B cell (primary cell): ENCODE measurements at places on chromosomes 4 and X. TPM values are rescaled to one million over a fixed set of nuclear protein-coding genes. Genes with fewer than 3 reads are reported as not detected.

DNA sequence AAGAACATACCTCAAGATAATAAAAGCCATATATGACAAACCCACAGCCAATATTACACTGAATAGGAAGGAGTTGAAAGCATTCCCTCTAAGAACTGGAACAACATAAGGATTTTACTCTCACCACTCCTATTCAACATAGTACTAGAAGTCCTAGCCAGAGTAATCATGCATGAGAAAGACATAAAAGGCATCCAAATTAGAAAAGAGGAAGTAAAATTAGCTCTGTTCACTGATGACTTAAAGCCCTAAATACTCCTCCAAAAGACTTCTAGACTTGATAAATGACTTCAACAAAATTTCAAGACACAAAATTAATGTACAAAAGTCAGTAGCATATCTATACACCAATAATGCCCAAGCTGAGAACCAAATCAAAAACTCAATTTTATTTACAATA, 235.7 kb downstream of the NKX6-1 start:
- DNase-seq, result no peak

DNA sequence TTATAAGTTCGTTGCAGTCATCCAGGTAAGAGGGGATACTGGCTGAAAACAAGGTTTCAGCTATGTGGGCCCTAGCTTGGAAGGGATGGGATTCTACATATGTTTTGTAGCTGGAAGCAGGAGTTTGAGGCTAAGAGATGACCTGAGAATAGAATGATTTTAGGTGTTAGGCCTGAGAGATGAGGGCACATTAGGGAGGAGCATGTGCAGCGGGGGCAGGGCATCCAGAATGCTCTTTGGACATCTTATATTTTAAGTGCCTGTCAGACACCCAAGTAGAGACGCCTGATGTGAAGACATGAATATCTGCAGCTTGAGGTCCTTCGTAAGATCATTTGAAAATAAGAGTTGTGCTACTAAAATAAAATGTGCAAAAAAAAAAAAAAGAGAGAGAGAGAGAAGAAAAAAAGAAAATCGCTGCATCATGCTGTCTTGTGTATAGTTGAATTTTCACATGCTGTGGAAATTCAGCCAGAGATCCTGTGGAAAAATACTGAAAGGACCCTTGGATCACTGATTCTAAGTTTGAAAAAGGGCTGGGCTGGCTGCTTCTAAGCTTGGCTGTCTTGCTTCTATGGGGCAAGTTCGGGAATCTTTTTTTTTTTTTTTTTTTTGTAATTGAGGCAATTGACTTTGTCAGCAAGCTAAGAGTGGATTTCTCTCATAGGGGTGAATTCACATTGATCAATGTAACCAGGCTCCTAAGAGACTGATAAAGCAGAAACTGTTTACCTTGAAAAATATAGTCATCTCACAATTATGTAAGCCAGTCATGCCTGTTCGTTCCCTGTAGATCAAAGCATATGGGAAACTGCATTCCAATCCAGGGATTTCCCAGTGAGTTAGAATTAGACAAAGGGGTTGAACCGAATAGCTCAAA, 341.0 kb upstream of the GATB start:
- DNase-seq, result no peak

DNA sequence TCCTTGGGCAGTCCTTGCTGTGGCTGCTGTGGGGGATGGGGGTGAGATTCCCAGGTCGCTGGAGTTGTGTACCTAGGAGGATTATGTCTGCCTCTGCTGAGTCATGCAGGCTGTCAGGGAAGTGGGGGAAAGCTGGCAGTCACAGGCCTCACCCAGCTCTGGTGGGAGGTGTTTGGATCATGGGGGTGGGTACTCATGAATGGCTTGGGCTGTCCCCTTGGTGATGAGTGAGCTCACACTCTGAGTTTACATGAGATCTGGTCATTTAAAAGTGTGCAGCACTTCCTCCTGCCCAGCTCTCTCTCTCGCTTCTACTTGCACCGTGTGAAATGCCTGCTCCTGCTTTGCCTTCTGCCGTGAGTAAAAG, 24.6 kb upstream of the PDLIM3 start:
- DNase-seq, result no peak

- DNase-seq, result no peak
Observed at GRCh38 chr4:150224896-150225591, 146.8 kb downstream of the DCLK2 start.

GRCh38 chr4:25788703-25789238, 74.0 kb downstream of the SEL1L3 start:
- no peak for DNase-seq

- no peak for DNase-seq
Observed at GRCh38 chrX:70432936-70433847, 10.1 kb downstream of the GDPD2 start.

Gene RBM47
- 12.6 and 12.9 TPM in 2 replicates for total RNA-seq

Gene ADH7
- total RNA-seq, result not detected in 2 replicates

Gene ZNF718
- total RNA-seq, result 18.0 and 18.2 TPM in 2 replicates

Gene EDA
- total RNA-seq, result 0.24 and 1.2 TPM in 2 replicates

Gene TSPAN5
- total RNA-seq, result 5.3 TPM in 2 replicates

Gene TEX13B
- not detected in 2 replicates for total RNA-seq

Gene OTC
- not detected in 2 replicates for total RNA-seq

Gene LEF1
- 1.6 and 2.4 TPM in 2 replicates for total RNA-seq
